ENCODE measurements at places on chromosomes 12 and 14.

DNA sequence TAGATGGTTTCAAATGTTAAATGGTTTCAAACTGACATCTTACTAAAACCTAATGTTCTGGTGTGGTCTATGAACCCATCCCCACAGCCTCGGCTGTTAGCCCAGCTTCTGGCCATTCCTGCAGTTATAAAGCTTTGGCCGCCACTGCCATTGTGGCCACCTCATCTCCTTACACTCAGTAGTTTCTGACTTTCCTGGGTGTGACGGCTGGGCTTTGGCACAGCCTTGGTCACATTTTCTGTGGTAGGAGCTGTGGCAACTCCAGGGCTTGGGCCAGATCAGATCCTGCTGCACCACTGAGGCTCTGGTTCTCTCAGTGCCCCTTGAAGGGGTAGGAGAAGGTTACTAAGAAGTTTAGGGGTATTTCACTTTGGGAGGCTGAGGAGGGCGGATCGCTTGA lies 84.2 kb upstream of the STXBP6 start:
- DNase-seq, result no peak

- DNase-seq, result no peak
Observed at GRCh38 chr12:29278673-29279420, 102.1 kb downstream of the ERGIC2 start.

DNA sequence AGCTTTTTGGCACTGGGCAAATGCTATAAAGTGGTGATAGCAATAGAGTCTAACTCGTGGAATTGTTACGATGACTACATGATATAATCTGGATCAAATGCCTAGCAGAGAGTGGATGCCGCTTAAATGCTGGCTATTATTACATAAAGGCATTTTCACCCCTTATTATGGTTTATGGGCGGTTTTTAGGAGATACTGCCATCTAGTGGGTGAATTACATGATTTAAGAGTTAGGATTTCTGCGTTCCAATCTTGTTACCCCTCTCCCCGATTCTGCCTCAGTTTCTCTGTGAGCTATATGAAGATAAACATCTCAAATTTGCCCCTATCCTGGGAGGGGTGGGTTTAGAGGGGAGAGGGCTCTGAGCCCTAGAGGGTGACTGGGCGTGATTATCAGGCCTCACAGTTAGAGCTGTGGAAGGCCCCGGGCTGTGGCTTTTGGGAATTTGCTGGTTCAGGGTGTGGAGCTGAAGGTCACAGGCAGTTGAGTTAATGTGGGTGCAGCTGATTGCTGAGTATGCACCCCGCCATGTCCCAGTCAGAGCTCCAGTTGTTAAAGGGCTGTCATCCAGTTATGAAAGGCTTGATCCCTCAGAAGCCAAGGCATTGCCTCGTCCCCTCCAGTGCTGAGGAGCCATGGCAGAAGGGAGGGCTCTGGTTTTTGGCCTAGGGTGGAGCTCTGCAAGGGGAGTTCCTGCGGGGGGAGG lies 14.4 kb downstream of the CLSTN3 start:
- peak; percentile 64 for DNase-seq

- DNase-seq, result no peak
Observed at GRCh38 chr12:108116699-108117098, 12.4 kb upstream of the WSCD2 start.

- peak; percentile 52 for DNase-seq
Observed at GRCh38 chr12:85920324-85920947, 46.3 kb downstream of the NTS start.

GRCh38 chr14:96991226-96991625 lies 194.0 kb downstream of the VRK1 start:
- no peak for DNase-seq

DNA sequence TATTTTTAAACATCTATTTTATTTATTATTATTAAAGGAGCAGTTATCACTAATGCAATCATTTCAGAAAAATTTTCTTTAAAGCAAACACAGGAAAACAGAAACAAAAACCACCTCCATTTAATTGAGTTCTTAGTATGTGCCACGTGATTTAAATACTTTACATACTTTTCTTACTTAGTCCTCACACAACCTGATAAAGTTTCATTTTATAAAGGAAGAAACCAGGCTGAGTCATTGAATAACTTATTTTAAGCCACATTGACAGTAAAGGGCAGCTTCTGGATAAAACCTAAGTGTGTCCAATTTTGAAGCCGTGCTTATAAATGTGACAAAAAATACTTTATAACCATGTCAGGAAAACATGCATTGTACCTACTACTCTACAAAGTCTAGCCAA lies 57.1 kb upstream of the PCED1B start:
- DNase-seq, result peak; percentile 54

GRCh38 chr12:6390084-6390799 lies 6.3 kb downstream of the LTBR start:
- DNase-seq, result no peak

GRCh38 chr14:98952593-98953350 lies 319.2 kb downstream of the BCL11B start:
- DNase-seq, result no peak

Data from dermis blood vessel endothelial cell (primary cell).